Transverse colon (tissue), 4 donors: ENCODE measurements at places on chromosomes 6 and 20.

- no peak overlapping the region for H3K4me3 ChIP-seq
- H3K36me3 ChIP-seq, result no peaks in the 10 kb centered on the region
- no peak for DNase-seq
- peaks cover 5% of the 10 kb centered on the region for H3K27me3 ChIP-seq
Measured at GRCh38 chr20:49513009-49513408, 30.5 kb upstream of the KCNB1 start.

DNA sequence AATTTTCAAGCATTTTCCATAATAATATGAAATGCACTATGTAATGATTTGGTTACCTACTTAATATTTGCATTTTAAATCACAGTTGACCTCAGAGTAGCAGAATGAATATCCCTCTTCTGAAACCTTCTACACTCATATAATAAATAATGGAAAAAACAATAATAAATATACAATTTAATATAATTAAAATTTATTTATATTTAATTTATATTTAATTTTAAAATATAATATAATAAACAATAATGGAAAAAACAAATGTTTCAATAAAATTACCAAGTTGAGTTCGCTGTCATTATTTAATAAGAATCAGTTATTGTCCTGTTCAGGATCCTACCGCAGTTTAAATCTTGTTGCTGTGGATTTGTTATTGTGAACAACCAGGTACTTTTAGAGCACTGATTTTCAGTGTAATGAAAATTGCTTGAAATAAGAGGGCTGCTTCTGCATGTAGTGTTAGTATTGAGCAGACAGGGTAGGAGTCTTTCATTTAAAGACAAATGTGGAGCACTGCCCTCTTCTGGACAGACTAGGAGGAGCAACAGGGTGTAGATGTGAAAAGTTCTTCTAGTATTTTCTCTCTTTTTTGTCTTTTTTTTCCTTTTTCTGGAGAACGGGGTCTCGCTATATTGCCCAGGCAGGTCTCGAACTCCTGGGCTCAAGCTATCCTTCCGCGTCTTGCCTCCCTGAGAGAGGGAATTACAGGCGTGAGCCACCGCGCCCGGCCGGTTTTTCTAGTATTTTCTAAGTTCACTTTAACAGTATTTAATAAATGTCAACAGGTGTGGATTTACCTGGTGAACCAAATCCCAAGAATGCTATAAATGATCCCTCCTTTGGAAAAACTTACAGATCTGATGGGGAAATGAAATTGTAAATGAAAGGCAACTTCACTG lies 13.6 kb downstream of the TRAPPC3L start:
- peaks cover 6% of the 10 kb centered on the region for H3K27me3 ChIP-seq
- H3K4me3 ChIP-seq, result no peak overlapping the region
- H3K27ac ChIP-seq, result no peak overlapping the region
- H3K36me3 ChIP-seq, result no peaks in the 10 kb centered on the region
- H3K4me1 ChIP-seq, result no peaks in the 10 kb centered on the region
- peak; percentile 54 for DNase-seq

- no peak overlapping the region for H3K27ac ChIP-seq
- H3K27me3 ChIP-seq, result no peaks in the 10 kb centered on the region
- no peak overlapping the region for H3K4me3 ChIP-seq
- no peak for DNase-seq
- no peaks in the 10 kb centered on the region for H3K4me1 ChIP-seq
- H3K36me3 ChIP-seq, result no peaks in the 10 kb centered on the region
Measured at GRCh38 chr6:88380618-88381288, 214.6 kb upstream of the CNR1 start.

DNA sequence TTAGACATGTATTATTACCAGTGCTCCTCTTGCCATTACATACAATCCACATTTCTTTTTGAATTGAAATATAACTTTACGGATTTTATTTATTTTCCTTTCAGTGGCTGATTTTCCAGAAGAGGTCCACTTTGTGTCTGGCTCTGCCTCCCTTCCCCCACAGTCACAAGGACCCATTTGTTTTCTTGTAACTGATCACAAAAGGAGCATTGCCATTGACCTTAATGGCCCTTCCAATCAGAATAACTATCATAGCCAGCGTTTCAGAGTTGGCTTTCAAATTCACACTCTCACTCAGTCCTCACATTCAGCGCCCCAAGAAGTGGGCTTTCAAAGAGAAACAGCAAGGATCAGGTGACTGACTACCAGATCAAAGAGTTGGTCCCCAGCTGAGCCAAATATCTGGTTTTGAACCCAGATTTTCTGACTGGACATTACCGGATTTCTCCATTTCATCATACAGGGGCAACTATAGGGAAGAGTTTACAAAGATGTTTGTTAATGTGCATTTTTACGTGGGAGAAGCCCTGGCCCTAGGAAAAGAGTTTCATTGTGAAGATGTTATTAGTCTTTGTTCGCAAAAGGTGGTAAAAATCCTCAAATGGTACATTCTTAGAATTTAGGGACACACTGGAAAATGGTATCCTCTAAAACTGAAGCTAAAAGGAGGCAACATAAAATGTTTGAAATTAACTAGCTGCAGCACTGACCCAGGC lies 2.0 kb upstream of the SLC22A23 start:
- no peak for DNase-seq
- no peaks in the 10 kb centered on the region for H3K4me1 ChIP-seq
- H3K4me3 ChIP-seq, result no peak overlapping the region
- no peak overlapping the region for H3K27ac ChIP-seq
- no peaks in the 10 kb centered on the region for H3K36me3 ChIP-seq

DNA sequence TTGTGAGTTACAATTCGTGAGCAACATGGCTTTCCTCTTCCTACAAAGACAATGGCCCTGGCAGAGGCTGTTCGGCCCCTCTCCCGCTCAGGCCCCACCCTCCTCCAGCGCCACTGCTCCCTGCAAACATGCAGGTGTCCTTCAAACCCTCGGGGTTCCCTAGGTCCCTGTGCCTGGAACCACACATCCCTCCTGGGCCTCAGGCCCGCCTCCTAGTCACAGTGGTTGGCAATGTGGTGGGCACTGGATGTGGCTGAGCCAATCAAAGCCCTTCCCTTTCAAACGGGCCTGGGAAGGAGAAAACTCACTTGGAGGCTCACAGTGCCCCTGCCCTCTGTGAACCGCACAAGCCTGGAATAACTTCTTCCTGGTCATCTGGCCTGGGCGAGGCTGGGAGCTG lies 147.2 kb downstream of the TFAP2C start:
- H3K27me3 ChIP-seq, result no peaks in the 10 kb centered on the region
- DNase-seq, result no peak
- no peak overlapping the region for H3K27ac ChIP-seq
- no peaks in the 10 kb centered on the region for H3K4me1 ChIP-seq

DNA sequence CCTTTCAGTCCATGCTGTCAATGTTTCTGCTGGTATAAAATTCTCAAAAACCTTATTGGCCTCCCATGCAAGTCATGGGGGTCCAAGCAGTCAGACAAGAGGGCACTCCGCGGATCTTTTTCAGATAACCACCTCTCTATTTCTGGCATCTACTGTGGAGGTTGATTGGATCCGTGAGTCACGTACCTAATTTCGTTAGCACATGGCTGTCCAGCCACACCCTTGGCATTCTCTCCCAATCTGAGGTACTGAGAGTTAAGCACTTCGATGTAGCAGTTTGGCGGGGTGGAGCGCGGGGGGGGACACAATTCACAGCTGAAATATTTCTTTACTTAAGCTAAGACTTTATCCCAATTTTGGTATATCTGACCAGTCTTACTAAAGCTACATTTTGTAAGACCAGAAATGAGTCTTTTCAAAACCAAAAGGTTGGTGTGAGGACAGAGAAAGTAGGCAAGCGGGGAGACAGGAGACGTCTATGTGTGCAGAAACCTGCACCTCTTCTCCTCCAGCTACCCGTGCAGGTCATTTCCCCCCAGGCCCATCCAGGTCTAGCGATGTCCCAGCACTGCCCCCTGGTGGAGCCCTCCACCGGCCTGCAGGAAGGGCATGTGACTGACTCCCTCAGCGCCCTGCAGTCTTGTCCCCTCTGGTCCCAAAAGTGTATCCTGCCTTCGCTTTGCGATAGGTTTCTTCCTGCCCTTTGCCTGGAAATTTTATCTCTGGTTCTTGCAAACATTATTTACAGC lies 113.1 kb downstream of the ADAT2 start:
- H3K4me3 ChIP-seq, result no peak overlapping the region
- peaks cover 3% of the 10 kb centered on the region for H3K36me3 ChIP-seq
- peak; percentile 15 for DNase-seq

- H3K36me3 ChIP-seq, result no peaks in the 10 kb centered on the region
- DNase-seq, result peak; percentile 48
- peak overlapping the region; percentile 78 for H3K27ac ChIP-seq
- peaks cover 6% of the 10 kb centered on the region for H3K4me1 ChIP-seq
- H3K27me3 ChIP-seq, result no peaks in the 10 kb centered on the region
Measured at GRCh38 chr6:15504581-15505350, 158.1 kb downstream of the DTNBP1 start.

- no peaks in the 10 kb centered on the region for H3K4me1 ChIP-seq
- H3K27ac ChIP-seq, result no peak overlapping the region
- DNase-seq, result no peak
- no peaks in the 10 kb centered on the region for H3K27me3 ChIP-seq
Measured at GRCh38 chr20:57890202-57890800, 180.5 kb upstream of the PMEPA1 start.

GRCh38 chr20:3782597-3782996 lies 1.3 kb upstream of the SPEF1 start:
- no peak overlapping the region for H3K27ac ChIP-seq
- H3K36me3 ChIP-seq, result no peaks in the 10 kb centered on the region
- H3K4me3 ChIP-seq, result no peak overlapping the region
- peaks cover 44% of the 10 kb centered on the region for H3K4me1 ChIP-seq
- DNase-seq, result no peak
- H3K27me3 ChIP-seq, result peaks cover 16% of the 10 kb centered on the region

DNA sequence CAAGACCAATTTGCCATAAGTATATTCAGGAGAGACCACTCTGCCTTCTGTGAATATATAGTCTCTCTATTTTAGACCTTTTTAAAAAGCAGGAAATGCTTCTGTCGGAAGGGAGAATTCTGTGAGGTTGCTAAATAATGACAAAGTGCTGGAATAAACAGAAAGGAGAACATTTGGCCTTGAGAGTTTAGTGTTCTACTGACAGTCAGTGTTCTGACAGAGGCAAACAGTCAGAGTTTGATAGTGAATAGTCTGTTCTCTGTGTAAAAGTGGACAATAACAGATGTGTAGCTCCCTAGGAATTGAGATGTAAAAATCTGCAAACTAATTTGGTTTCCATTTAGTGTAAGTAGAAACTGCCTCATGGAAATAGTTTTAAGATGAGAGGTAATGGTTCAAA lies 220.7 kb downstream of the PHF3 start:
- no peaks in the 10 kb centered on the region for H3K27me3 ChIP-seq
- no peak for DNase-seq
- H3K4me1 ChIP-seq, result no peaks in the 10 kb centered on the region
- no peak overlapping the region for H3K27ac ChIP-seq
- H3K4me3 ChIP-seq, result no peak overlapping the region

DNA sequence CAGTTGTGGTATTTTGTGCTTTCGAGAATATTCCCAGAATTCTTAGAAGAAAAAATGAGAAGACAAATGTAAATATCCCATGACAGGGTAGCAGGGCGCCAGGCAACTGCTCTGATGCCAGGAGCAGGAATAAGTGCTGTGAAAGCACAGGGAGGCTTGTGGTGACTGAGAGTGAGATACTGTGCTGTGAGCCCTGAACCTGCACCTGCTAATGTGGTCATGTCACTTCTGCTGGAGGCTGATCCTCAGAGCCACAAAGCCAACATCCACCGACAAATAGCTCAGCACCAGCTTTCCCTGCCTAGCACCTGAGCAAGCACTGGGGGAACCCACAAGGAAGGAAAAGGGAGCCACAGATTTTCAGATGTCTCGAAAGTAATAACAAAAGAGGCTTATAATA lies 368.6 kb upstream of the CDH4 start:
- no peaks in the 10 kb centered on the region for H3K27me3 ChIP-seq
- H3K4me3 ChIP-seq, result no peak overlapping the region
- H3K36me3 ChIP-seq, result no peaks in the 10 kb centered on the region
- H3K4me1 ChIP-seq, result no peaks in the 10 kb centered on the region
- H3K27ac ChIP-seq, result no peak overlapping the region

GRCh38 chr6:145497006-145497405 lies 238.3 kb downstream of the EPM2A start:
- H3K27me3 ChIP-seq, result no peaks in the 10 kb centered on the region
- no peak overlapping the region for H3K4me3 ChIP-seq
- H3K27ac ChIP-seq, result no peak overlapping the region
- H3K4me1 ChIP-seq, result no peaks in the 10 kb centered on the region
- H3K36me3 ChIP-seq, result no peaks in the 10 kb centered on the region

DNA sequence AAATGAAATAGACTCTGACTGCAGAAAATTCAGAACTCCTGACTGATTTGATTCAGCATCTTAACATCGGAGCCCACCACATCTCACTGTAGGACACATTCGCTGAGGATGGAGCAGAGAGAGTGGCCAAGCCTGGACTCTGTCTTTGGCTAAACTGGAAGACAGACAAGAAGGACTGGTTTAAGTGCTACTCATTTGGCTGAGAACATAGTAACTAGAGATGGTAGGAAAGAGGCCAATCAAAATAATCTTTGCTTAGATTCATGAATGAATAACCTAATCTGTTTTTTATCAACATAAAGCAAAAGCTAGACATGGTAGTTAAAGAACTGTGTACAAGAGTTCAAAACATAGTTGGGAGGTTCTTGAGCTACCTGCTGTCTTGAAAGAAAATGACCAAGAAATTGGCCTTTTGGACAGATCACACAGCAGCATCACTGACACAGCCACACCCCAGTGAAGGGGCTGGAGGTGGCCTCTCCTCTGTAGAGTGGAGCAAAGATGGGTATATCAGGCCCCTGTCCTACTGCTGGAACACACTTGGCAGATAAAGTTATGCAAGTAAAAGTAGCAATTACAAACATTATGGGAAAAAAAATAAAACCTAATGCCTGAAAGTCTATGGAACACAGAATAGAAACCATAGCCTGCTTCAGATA lies 87.1 kb upstream of the NT5E start:
- no peak for DNase-seq
- no peak overlapping the region for H3K27ac ChIP-seq
- no peaks in the 10 kb centered on the region for H3K36me3 ChIP-seq
- H3K4me3 ChIP-seq, result no peak overlapping the region
- H3K27me3 ChIP-seq, result no peaks in the 10 kb centered on the region

- no peak overlapping the region for H3K4me3 ChIP-seq
- H3K36me3 ChIP-seq, result peaks cover 39% of the 10 kb centered on the region
- H3K27me3 ChIP-seq, result no peaks in the 10 kb centered on the region
Measured at GRCh38 chr20:44954211-44954610, 6.0 kb downstream of the TOMM34 start.

- no peaks in the 10 kb centered on the region for H3K4me1 ChIP-seq
- H3K4me3 ChIP-seq, result no peak overlapping the region
- no peaks in the 10 kb centered on the region for H3K27me3 ChIP-seq
- H3K36me3 ChIP-seq, result no peaks in the 10 kb centered on the region
- H3K27ac ChIP-seq, result no peak overlapping the region
Measured at GRCh38 chr6:159082039-159082815, 37.4 kb upstream of the TAGAP start.
